ENCODE measurements at places on chromosomes 13 and 19. TPM values are rescaled to one million over a fixed set of nuclear protein-coding genes. Genes with fewer than 3 reads are reported as not detected.

DNA sequence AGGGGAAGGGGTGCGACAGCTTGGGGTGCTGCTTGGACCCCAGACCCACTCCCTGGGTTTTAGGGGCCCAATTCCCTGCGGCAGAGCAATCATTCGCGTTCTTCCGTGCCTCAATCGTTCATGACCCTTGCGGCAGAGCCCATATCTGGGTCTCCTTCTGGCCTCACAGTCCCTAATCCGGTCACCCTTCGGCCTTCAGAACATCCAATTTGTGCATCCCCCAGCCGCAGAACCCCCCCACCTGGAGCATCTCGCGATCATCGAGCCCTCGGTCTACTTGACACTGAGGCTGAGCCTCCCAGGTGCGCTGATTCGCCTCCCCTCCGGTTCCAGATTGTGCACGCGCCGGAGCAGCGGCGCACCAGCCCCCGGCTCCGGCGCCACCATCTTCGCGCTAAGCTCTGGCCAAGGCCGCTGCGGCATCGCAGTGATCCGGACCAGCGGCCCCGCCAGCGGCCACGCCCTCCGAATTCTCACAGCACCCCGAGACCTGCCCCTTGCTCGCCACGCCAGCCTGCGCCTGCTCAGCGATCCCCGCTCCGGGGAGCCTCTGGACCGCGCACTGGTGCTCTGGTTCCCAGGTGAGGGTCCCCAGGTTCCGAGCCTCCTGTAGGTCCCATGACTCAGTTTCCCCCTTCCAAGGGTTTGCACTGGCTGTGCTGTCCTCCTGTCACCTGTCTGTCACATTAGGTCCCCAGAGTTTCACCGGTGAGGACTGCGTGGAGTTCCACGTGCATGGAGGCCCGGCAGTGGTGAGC lies 501 bp downstream of the GTPBP3 start:
- DNase-seq: no peak

DNA sequence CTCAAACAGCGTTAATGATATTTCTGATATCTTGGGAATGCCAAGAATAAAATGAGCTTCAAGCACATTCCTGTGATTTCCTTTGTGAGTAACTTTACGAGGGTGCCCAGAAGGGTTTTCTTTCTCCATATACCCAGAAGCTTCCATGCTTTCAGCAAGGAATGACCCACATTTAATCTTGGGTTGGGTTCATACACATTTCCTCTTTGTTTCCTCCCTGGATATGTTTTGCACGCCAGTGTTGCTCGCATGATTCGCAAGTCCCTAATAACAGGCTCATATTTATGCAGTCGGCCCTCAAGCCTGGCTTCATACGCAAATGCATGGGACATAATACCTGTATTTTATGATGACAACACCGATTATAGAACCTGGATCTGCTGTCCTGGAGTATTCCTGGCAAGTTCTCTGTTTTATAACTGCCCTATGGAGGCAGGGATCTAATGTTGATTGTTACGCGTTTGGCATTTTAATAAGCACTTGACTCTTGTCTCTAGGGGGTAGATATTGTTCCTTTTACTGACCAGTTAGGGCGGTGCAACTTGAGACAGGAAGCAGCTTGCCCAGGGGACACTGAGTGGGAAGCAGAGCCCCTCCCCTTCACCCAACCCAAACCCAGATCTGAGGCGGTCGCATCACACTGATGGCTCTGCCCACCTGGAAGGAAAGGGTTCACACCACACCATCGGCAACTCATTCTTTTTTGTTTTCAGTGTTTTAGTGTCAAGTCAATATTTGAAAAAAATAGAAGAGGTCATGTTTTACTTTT lies 220.4 kb upstream of the SOX1 start:
- DNase-seq: no peak

DNA sequence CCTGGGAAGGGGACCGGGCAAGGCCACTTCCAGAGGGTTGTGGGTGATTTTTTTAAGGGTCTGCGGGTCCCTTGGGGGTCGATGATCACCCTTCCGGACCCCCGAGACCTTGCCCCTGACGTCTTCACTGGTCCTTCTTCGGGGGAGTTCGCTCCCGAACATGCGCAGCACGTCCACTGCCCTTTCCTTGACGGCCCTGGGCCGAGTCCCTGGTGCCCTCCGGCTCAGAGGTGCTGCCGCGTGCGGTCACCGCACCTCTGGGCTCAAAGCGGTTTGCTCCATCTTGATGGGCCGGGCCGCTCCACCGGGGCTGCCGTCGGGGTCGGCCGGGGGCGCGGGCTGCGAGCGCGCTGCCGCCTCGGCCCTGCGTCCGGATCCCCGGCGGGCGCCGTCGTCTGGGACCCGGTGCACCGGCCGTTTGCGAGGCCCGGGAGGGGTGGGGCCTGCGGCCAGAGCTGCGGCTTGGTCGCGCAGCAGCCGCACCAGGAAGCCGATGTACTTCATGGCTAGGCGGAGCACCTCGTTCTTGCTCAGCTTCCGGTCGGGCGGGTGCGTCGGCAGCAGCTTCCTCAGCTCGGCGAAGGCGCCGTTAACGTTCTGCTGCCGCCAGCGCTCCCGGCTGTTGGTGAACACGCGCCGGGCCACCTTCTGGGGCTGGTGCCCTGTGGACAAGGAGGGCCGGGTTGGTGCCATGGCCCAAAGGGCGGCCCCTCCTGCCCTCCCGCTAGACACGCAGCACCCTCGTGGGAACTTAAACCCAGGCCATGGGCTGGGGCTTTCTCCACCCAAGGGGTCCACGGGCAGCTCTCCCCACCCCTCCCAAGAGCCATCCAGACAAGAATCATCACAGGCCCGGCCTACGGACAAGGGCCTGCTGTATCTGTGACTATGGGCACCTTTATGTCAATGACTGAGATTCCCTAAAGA lies 3.3 kb downstream of the LYL1 start:
- peak; percentile 87 for DNase-seq

DNA sequence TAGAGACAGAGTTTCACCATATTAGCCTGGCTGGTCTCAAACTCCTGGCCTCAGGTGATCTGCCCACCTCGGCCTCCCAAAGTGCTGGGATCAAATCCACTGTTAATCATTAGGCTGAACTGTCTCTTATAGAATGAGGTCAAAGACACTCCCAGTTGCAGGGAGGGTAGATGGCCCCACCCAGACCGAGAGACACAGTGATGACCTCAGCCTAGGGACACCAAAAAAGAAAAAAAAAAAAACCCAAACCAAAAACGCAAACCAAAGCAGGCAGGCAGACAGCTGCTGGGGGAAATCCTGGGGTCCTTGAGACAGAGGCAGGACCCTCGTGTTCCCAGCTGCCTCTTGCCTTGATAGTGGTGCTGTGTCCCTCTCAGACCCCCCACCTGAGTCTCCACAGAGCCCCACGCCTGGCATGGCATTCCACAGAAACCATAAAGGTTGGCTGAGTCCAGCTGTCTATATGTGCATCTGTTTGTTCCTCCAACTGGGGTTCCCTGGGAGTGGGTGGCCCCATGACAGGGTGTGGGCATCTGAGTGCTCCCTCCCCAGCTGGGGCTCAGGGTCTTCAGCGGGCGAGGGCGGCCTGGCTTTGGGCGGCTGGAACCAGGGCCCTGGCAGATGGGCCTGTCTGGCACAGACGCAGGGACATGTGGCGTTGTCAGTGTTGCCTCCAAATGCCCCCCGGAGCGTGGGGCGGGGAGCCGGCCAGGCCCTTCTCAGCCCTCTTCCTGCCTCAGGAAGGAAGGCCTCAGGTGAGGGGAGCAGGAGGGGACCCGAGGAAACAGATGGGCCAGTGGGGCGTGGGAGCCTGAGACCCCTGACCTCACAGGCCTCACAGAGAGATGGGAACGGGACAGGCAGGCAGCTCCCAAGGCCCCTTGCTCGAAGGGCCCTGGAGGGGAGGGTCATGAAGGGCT lies 5.2 kb downstream of the DAND5 start:
- DNase-seq: no peak

Gene ZNF57
- 6.6 TPM for total RNA-seq

Gene ARL11
- 7.6 TPM for total RNA-seq

Gene DPY19L3
- 31.5 TPM for total RNA-seq

- DNase-seq: no peak
Measured at GRCh38 chr19:42324655-42325307, 654 bp upstream of the MEGF8 start.

DNA sequence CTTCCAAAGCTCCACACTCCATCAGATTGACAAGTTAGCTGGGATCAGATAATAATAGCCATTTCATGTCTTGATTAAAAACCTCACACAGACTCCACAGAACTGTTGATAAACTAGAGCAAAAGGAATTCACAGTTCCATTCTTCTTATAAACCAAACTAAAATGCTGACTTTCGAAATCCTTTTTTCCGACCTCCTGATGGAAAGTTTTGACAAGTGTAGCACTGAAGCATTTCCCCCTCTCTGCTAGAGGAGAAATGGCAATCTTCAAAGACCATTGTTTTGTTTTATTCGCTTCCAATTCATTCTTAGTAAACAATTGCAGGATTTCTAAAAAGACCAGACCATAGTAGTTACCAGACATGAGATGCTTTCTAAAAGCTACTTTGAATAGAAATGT lies 58.8 kb downstream of the COL4A2 start:
- no peak for DNase-seq

- DNase-seq: no peak
Measured at GRCh38 chr19:45166723-45167252, 6.0 kb upstream of the NKPD1 start.

DNA sequence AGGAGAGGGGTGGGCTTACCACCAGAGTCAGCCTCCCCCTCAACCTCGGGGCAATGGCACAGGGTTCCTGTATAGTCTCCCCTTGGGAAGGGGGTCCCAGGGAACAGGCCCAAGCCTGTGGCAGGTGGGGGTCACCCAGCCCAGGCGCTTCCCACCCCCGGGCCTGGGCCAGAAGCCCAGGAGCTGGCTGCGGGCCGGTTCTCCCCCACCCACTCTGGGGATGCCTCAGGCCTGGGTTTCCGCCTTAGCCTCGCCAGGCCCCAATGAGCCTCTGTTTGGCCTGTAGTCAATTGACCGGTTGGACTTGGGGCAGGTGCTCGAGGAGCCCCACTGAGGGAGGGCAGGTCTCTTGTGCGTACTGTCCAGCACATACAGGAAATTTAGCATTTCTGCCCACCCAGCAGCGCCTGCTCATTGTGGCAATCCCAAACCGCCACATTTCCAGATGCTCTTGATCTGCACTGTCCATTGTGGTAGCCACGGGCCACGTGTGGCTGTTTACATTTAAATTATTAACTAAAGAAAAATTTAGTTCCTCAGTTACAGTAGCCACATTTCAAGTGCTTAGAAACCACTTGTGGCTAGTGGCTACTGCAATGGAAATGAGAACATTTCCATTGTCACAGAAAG lies 9.9 kb downstream of the LYL1 start:
- no peak for DNase-seq

Gene CKM
- total RNA-seq: 1.7 TPM

Data from left lung (tissue), 14 donors.